Colonic mucosa (tissue), 4 donors: ENCODE measurements at places on chromosomes 6 and 20. TPM values are rescaled to one million over a fixed set of nuclear protein-coding genes. Genes with fewer than 3 reads are reported as not detected.

The HTR1B gene
- 0.19 TPM for total RNA-seq

The WFDC5 gene
- not detected for total RNA-seq

The CFAP206 gene
- total RNA-seq, result 0.20 TPM

The SIRPD gene
- not detected for total RNA-seq

The SYCP2 gene
- 0.74 TPM for total RNA-seq

The KCNK5 gene
- total RNA-seq, result 26.9 TPM

The PRND gene
- total RNA-seq, result not detected

The MSH5 gene
- total RNA-seq, result 34.2 TPM

The CST3 gene
- 606 TPM for total RNA-seq

The PNPLA1 gene
- 0.35 TPM for total RNA-seq

The METTL24 gene
- total RNA-seq, result 0.54 TPM

The TNFRSF6B gene
- total RNA-seq, result not detected

The PRPH2 gene
- 0.35 TPM for total RNA-seq

The BEND6 gene
- total RNA-seq, result 0.32 TPM

The DDO gene
- 2.3 TPM for total RNA-seq

The AGPAT4 gene
- 9.2 TPM for total RNA-seq

The RAB44 gene
- total RNA-seq, result 0.30 TPM

The ZC2HC1B gene
- total RNA-seq, result not detected

The MUC22 gene
- not detected for total RNA-seq

The KCNQ5 gene
- total RNA-seq, result 0.22 TPM

The BTN1A1 gene
- total RNA-seq, result not detected
